ENCODE measurements at places on chromosomes 3 and 15.

GRCh38 chr15:77160562-77161478 is 89.9 kb upstream of the TSPAN3 start:
- no peak for DNase-seq

DNA sequence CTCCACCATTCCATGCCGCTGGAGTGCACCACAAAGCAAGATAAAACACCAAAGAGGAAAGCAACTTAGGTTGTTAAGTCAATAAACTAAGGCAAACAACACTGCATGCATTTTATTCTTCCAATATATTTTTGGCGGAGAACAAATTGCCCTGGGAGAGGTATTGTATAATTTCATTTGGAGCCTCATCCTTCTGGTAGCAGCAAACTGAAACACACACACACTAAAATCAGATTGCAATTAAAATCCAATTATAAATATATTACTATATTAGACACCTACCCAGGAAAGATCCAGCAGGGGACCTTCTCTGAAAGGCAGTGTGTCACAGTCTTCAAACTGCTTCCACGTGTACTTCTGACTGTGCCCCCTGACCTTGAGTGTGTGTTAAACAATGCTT is 102.3 kb downstream of the RORA start:
- DNase-seq, result no peak

DNA sequence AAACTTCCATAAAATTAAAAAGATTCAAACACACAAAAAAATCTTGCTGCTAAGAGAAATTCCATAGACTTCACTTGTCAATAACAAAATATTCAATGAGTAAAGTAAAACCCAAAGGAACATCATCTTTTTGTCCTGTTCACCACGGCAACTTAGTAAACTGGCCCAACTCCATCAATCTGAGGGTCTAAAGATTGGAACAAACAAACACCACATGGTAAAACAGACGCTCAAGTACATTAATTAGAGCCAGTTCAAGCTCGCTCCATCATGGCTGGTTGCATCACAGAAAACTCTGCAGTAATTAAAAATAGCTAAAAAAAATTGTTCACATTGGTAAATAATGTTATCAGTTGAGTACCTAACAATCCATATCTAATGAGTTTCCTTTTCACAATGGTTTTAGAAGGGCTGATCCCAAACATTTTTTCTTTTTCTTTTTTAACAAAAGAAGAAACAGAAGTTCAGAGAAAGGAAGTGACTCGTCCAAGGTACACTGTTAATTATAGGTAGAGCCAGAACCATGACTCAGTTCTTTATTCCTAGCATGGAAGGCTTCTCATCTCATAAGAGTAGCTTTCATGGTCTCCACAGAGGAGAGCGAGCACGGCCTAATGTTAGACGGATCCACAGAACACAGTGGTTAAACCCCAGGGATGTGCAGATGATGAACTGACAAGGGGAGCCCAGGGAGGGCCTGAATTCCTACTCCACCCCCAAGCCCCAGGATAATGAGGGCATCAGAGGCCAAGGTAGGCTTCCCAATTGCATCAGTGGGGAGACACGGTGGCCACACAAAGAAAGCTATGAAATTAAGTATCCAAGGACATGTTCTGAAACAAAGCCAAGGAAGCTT is 79.2 kb upstream of the ARHGEF3 start:
- DNase-seq, result no peak

DNA sequence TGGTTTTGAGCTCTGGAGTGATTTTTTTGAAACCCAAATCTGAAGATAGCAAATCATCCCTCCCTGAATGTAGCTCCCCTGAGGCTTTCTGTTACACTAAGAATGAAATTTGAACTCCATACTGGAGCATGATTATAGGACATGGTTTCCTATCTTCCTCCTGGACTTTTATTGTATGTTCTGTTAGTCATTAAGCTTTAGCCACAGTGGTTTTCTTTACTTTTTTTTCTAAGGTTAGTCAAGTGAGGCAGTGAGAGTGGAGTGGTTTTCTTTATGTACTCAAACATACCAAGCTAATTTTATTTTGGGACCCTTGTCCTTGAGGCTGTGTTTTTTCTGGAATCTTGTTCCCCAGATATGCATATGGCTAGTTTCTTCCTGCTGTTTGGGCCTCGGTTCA is 55.2 kb upstream of the FRMD4B start:
- DNase-seq, result no peak

Data from HS-5 (cell line).